ENCODE measurements at places on chromosomes 11 and 22. TPM values are rescaled to one million over a fixed set of nuclear protein-coding genes. Genes with fewer than 3 reads are reported as not detected.

The RAB38 gene
- 15.0 TPM for total RNA-seq

- H3K36me3 ChIP-seq, result no peaks in the 10 kb centered on the region
- DNase-seq, result no peak
- H3K4me1 ChIP-seq, result no peaks in the 10 kb centered on the region
- H3K27ac ChIP-seq, result peak overlapping the region; percentile 56
- H3K27me3 ChIP-seq, result no peaks in the 10 kb centered on the region
- H3K4me3 ChIP-seq, result no peak overlapping the region
These were observed 1155.9 kb downstream of the TBC1D22A start for GRCh38 chr22:47918276-47918921.

The OR52M1 gene
- not detected for total RNA-seq

GRCh38 chr11:2762451-2762850, 62.7 kb upstream of the KCNQ1OT1 start:
- peaks cover 11% of the 10 kb centered on the region for H3K27me3 ChIP-seq
- H3K27ac ChIP-seq, result no peak overlapping the region
- H3K4me3 ChIP-seq, result no peak overlapping the region
- H3K4me1 ChIP-seq, result no peaks in the 10 kb centered on the region
- no peaks in the 10 kb centered on the region for H3K36me3 ChIP-seq

- no peak overlapping the region for H3K27ac ChIP-seq
- no peak overlapping the region for H3K4me3 ChIP-seq
- no peaks in the 10 kb centered on the region for H3K4me1 ChIP-seq
- peaks cover 18% of the 10 kb centered on the region for H3K27me3 ChIP-seq
These were observed 39.4 kb downstream of the GGTLC2 start for GRCh38 chr22:22683668-22684361.

- no peaks in the 10 kb centered on the region for H3K36me3 ChIP-seq
- H3K27me3 ChIP-seq, result no peaks in the 10 kb centered on the region
- no peak overlapping the region for H3K27ac ChIP-seq
- no peak overlapping the region for H3K4me3 ChIP-seq
These were observed 144.0 kb downstream of the MPPED1 start for GRCh38 chr22:43555561-43556515.

The COA4 gene
- total RNA-seq, result 85.7 TPM

- no peaks in the 10 kb centered on the region for H3K27me3 ChIP-seq
- no peaks in the 10 kb centered on the region for H3K4me1 ChIP-seq
- no peak overlapping the region for H3K27ac ChIP-seq
- no peaks in the 10 kb centered on the region for H3K36me3 ChIP-seq
These were observed 71.5 kb upstream of the RAB38 start for GRCh38 chr11:88246696-88247095.

- peak; percentile 51 for DNase-seq
- H3K27me3 ChIP-seq, result no peaks in the 10 kb centered on the region
These were observed 8.4 kb upstream of the MGAT3 start for GRCh38 chr22:39448205-39449054.

GRCh38 chr22:39518144-39518786, 2.1 kb upstream of the ATF4 start:
- peak overlapping the region; percentile 97 for H3K4me3 ChIP-seq
- H3K36me3 ChIP-seq, result peaks cover 71% of the 10 kb centered on the region
- no peak overlapping the region for H3K27ac ChIP-seq
- H3K27me3 ChIP-seq, result no peaks in the 10 kb centered on the region
- H3K4me1 ChIP-seq, result no peaks in the 10 kb centered on the region

The OR5P2 gene
- 3.8 TPM for total RNA-seq

- no peaks in the 10 kb centered on the region for H3K27me3 ChIP-seq
- H3K36me3 ChIP-seq, result no peaks in the 10 kb centered on the region
- H3K4me1 ChIP-seq, result no peaks in the 10 kb centered on the region
- H3K4me3 ChIP-seq, result no peak overlapping the region
- DNase-seq, result no peak
These were observed 8.6 kb upstream of the INCENP start for GRCh38 chr11:62115085-62115694.

GRCh38 chr11:134794192-134794591, 382.1 kb upstream of the B3GAT1 start:
- H3K27me3 ChIP-seq, result peaks cover 21% of the 10 kb centered on the region
- no peak overlapping the region for H3K27ac ChIP-seq
- no peak overlapping the region for H3K4me3 ChIP-seq
- no peak for DNase-seq

The OR4A16 gene
- not detected for total RNA-seq

- no peak for DNase-seq
- H3K36me3 ChIP-seq, result no peaks in the 10 kb centered on the region
These were observed 8.9 kb upstream of the DCHS1 start for GRCh38 chr11:6664551-6664950.

The PRODH gene
- 60.5 TPM for total RNA-seq

DNA sequence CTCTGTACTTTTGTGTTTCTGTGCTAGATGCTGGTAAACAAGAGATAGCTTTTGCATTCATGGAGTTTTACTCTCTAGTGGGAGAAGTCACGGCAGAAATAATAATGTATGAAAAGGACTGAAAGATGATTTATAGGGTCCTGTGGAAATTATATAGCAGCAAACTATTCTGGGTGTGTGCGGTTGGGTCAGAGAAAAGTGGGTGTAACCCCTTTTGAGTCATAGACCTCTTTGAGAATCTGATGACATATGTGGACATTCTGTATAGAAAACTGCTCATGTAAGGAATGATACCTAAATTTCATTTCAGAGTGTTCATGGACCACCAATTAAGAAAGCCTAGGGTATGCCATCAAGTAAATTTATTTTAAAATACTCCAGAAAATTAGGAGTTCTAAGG, 54.4 kb downstream of the TMEM135 start:
- H3K4me3 ChIP-seq, result no peak overlapping the region
- H3K4me1 ChIP-seq, result no peaks in the 10 kb centered on the region
- H3K27ac ChIP-seq, result no peak overlapping the region
- H3K27me3 ChIP-seq, result no peaks in the 10 kb centered on the region
- peaks cover 87% of the 10 kb centered on the region for H3K36me3 ChIP-seq

GRCh38 chr11:62673196-62673525, 1.1 kb upstream of the LBHD1 start:
- no peak for DNase-seq
- no peak overlapping the region for H3K4me3 ChIP-seq
- H3K36me3 ChIP-seq, result peaks cover 42% of the 10 kb centered on the region
- H3K27me3 ChIP-seq, result no peaks in the 10 kb centered on the region
- peaks cover 4% of the 10 kb centered on the region for H3K4me1 ChIP-seq
- H3K27ac ChIP-seq, result no peak overlapping the region

GRCh38 chr11:111439901-111440300, 60.8 kb upstream of the POU2AF1 start:
- DNase-seq, result no peak
- H3K4me1 ChIP-seq, result peaks cover 5% of the 10 kb centered on the region
- no peak overlapping the region for H3K4me3 ChIP-seq
- peaks cover 9% of the 10 kb centered on the region for H3K27me3 ChIP-seq
- no peak overlapping the region for H3K27ac ChIP-seq

- H3K27me3 ChIP-seq, result peaks cover 9% of the 10 kb centered on the region
- no peaks in the 10 kb centered on the region for H3K4me1 ChIP-seq
- no peak for DNase-seq
- no peaks in the 10 kb centered on the region for H3K36me3 ChIP-seq
These were observed 88.1 kb upstream of the ARHGAP32 start for GRCh38 chr11:129280027-129280811.

DNA sequence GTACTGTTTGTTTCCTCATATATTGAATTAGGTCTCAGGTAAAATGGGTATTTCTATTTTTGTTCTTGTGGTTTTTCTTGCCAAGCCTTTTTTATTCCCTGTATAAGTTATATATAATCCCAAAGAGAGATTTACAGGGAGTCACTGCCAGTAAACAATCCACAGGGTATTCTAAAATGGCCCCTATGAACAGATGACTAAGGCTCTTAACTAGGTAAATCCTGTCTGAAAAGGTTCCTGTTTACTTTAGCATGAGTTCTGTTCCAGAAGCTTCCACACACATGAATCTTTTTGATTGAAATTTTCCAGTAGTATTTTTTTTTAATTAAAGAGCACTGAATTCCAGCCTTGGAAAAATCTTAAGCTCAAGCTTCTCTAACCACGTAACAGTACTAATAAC, 552.8 kb upstream of the CCDC179 start:
- no peaks in the 10 kb centered on the region for H3K4me1 ChIP-seq
- no peak overlapping the region for H3K27ac ChIP-seq
- no peaks in the 10 kb centered on the region for H3K36me3 ChIP-seq
- DNase-seq, result no peak

The CD248 gene
- 0.99 TPM for total RNA-seq

- no peak overlapping the region for H3K27ac ChIP-seq
- no peaks in the 10 kb centered on the region for H3K36me3 ChIP-seq
These were observed 57.0 kb downstream of the ETS1 start for GRCh38 chr11:128530118-128531074.

DNA sequence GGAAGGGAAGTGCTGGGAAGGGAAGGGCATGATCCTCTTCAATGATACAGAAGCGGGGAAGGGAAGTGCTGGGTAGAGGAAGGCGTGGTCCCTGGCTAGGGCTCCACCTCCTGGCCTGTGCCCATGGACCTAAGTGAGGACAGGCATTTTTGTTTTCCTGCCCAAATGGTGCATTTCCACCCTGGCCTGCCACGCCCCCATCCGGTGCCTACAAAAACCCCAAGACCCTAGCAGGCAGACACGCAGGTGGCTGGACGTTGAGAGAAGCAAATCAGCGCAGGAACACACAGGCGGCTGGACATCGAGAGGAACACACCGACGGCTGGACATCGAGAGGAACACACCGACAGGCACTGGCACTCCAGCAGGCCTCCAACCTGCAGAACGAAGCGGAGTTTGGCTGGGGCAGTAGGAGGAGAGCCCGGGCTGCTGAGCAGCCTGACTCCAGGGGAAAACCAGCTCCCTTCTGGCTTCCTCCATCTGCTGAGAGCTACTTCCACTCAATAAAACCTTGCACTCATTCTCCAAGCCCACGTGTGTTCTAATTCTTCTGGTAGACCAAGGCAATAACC, 628.3 kb downstream of the BUD13 start:
- H3K27me3 ChIP-seq, result no peaks in the 10 kb centered on the region
- H3K36me3 ChIP-seq, result no peaks in the 10 kb centered on the region
- no peak overlapping the region for H3K27ac ChIP-seq
- no peak overlapping the region for H3K4me3 ChIP-seq

- DNase-seq, result no peak
- no peak overlapping the region for H3K27ac ChIP-seq
- H3K36me3 ChIP-seq, result no peaks in the 10 kb centered on the region
- peaks cover 3% of the 10 kb centered on the region for H3K4me1 ChIP-seq
- H3K4me3 ChIP-seq, result no peak overlapping the region
These were observed 12.3 kb downstream of the MB start for GRCh38 chr22:35604621-35605368.

The CNTF gene
- 1.7 TPM for total RNA-seq

The GLYAT gene
- not detected for total RNA-seq

GRCh38 chr22:29855611-29856181, 17.6 kb upstream of the ASCC2 start:
- no peak overlapping the region for H3K4me3 ChIP-seq
- peak; percentile 37 for DNase-seq
- H3K27me3 ChIP-seq, result no peaks in the 10 kb centered on the region

- H3K4me3 ChIP-seq, result no peak overlapping the region
- no peak for DNase-seq
- no peaks in the 10 kb centered on the region for H3K4me1 ChIP-seq
- no peaks in the 10 kb centered on the region for H3K27me3 ChIP-seq
- no peak overlapping the region for H3K27ac ChIP-seq
These were observed 205.8 kb upstream of the PDGFD start for GRCh38 chr11:104369761-104370160.

The P2RY6 gene
- total RNA-seq, result 0.31 TPM

- no peaks in the 10 kb centered on the region for H3K36me3 ChIP-seq
- no peaks in the 10 kb centered on the region for H3K4me1 ChIP-seq
- no peak for DNase-seq
- no peak overlapping the region for H3K27ac ChIP-seq
These were observed 30.4 kb downstream of the NEAT1 start for GRCh38 chr11:65452806-65453490.

- no peaks in the 10 kb centered on the region for H3K4me1 ChIP-seq
- no peaks in the 10 kb centered on the region for H3K36me3 ChIP-seq
- H3K27me3 ChIP-seq, result no peaks in the 10 kb centered on the region
- no peak overlapping the region for H3K27ac ChIP-seq
These were observed 14.7 kb upstream of the SHANK3 start for GRCh38 chr22:50657925-50658324.

DNA sequence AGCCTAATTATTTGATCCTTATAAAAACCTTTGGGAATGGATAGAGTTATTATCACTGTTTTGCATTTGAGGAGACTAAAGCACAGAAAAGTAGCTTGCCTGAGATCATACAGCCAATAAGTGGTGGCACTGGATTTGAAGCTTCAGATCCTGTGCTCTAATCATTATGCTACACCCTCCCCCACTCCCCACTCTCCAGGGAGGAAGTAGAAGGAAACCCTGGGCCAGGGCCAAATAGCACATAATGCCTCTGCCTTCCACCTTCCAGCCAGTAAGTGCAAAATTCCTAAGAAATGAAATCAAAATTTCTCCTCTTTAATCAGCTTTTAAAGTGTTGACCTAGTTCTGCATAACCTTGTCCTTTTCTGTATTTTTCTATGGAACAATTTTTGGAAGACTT, 61.6 kb downstream of the SIK2 start:
- no peak overlapping the region for H3K4me3 ChIP-seq
- DNase-seq, result no peak
- no peaks in the 10 kb centered on the region for H3K27me3 ChIP-seq
- H3K27ac ChIP-seq, result no peak overlapping the region
- no peaks in the 10 kb centered on the region for H3K4me1 ChIP-seq

GRCh38 chr11:75858613-75859012, 43.6 kb downstream of the UVRAG start:
- H3K4me3 ChIP-seq, result no peak overlapping the region
- H3K27me3 ChIP-seq, result no peaks in the 10 kb centered on the region
- peaks cover 3% of the 10 kb centered on the region for H3K36me3 ChIP-seq
- no peak for DNase-seq
- H3K27ac ChIP-seq, result no peak overlapping the region
- no peaks in the 10 kb centered on the region for H3K4me1 ChIP-seq

- no peaks in the 10 kb centered on the region for H3K4me1 ChIP-seq
- H3K36me3 ChIP-seq, result no peaks in the 10 kb centered on the region
- no peak for DNase-seq
- H3K27ac ChIP-seq, result no peak overlapping the region
- H3K27me3 ChIP-seq, result no peaks in the 10 kb centered on the region
These were observed 7.0 kb upstream of the SYN3 start for GRCh38 chr22:33065230-33065629.

DNA sequence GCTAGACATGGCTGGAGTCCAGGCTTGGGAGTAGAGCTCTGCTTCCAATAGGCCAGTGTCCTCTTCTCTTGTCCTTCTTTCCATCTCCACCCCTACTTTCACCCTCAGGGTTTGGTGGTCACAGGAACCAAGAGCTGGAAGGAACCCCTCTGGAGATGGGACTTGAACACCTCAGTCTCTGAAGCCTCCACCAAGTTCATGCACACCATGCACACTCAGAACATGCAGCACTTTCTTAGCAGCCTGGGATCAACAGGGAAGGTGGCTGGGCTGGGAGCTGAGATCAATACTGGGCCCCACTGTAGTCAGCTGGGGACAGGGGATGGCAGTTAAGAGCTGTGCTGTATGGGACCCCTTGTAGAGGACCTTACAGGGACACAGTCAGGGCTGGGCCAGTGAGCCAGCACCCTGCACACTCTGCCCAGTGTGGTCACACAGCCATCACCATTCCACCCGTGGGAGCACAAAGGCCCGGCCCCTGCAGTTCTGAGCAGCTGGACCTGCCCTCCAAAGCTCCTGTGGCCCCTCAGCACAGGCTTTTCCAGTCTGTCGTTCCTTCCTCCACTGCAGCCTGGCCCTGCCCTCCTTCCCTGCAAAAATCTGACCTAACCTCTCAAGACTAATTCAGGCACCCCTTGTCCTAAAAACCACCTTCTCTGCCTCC, 47.7 kb downstream of the GAB4 start:
- no peaks in the 10 kb centered on the region for H3K27me3 ChIP-seq
- DNase-seq, result no peak
- H3K27ac ChIP-seq, result no peak overlapping the region
- H3K36me3 ChIP-seq, result no peaks in the 10 kb centered on the region

GRCh38 chr11:121763526-121763925, 310.8 kb upstream of the SORL1-AS1 start:
- H3K36me3 ChIP-seq, result no peaks in the 10 kb centered on the region
- H3K4me3 ChIP-seq, result no peak overlapping the region
- no peaks in the 10 kb centered on the region for H3K27me3 ChIP-seq
- no peak overlapping the region for H3K27ac ChIP-seq
